Fibroblast of the aortic adventitia (primary cell): ENCODE measurements at places on chromosomes 6 and 20. TPM values are rescaled to one million over a fixed set of nuclear protein-coding genes. Genes with fewer than 3 reads are reported as not detected.

Gene PSORS1C2
- total RNA-seq = not detected in 2 replicates

Gene ANKRD6
- 14.6 and 18.1 TPM in 2 replicates for total RNA-seq

Gene SLC22A1
- total RNA-seq = 0.09 and 5.8 TPM in 2 replicates

Gene CASP8AP2
- total RNA-seq = 15.0 and 27.6 TPM in 2 replicates
